ENCODE measurements at places on chromosomes 13 and 19.

DNA sequence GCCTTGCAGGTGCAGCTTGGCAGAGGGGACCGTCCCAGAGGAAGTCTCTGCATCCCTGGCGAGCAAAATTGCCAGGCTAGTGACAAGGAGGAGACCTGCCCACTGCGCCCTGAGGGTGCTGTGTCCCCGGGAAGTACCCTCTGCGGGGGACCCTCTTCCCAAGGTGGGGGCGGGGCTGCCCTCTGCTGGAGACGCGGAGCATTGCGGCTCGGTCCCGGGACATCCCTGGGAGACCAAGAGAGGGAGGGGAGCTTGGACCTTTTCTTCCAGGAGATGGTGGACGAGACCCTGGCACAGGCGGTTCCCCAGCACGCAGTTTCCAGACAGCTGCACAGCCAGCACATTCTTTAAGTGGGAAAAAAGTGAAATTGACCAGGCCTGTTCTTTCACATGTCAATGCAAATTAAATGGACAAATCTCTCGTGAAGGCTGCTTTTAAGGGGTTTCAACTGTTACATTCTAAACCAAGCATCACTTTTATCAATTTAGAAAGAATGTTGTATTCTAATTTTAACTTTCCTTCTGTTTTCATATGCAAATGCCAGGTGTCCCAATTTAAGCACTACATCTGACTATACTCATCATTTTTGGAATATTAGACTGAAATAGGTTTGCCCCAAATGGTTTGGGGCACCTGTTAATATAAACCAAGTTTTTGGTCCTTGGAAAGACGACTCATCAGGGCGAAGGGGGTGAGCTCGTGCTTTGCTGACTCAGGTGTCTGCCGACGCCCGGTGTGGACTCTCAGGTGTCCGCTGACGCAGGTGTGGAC lies 60.7 kb downstream of the MCF2L start:
- DNase-seq: peak; percentile 38

- no peak for DNase-seq
Observed at GRCh38 chr13:27961227-27962085, 7.7 kb downstream of the CDX2 start.

DNA sequence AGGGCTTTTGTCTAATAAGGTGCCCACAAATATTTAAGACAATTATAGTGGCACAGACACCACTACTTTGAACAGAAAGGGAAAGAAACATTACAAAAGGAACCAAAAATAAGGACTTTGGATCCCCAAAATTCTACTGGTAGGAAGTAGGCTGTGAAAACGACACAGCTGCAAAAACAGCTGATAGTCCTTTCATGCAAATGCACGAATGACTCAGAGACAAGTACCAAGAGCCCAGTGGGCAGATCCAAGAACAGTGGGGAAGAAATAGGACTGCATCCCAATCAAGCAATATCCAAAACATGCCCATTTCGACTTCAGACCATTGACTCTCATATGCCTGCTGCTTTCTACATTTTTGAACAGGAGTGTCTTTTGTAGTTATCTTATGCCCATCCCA lies 269.4 kb upstream of the NBEA start:
- DNase-seq: no peak

DNA sequence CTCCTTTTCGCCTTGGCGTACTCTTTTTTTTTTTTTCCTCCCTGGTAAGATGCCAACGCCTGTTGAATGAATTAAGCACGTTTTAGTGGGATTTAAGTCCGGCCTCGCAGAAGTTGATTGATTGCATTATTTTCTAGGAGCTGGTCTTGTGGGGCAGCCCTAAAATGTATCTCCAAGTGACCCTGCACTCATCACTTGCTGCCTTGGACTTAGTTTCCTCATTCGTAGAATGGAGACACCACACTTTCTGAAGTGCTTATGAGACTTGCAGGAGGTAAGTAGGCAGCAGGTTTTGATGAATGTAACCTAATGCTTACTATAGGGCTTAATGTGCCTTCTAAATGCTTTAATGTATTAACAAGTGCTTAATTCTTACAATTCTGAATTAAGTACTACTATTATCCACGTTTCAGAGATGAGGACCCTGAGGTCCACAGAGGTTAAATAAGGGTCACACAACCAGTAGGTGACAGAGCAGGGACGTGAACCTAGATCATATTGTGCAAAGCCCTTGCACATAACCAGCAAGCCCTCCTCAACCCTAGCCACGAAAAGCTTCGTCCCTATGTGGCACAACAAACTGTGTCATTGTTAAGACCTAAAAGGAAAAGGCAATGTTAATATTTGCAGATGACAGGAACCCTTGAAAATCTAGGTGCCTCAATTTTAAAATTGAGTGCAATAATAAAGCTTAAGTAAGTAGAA lies 514 bp upstream of the ARGLU1 start:
- no peak for DNase-seq
